Upper lobe of right lung (tissue), 1 donor: ENCODE measurements at places on chromosomes 1 and 21. TPM values are rescaled to one million over a fixed set of nuclear protein-coding genes. Genes with fewer than 3 reads are reported as not detected.

GRCh38 chr1:183685112-183685713 lies 32.1 kb upstream of the APOBEC4 start:
- H3K4me1 ChIP-seq: no peaks in the 10 kb centered on the region
- no peaks in the 10 kb centered on the region for H3K27me3 ChIP-seq
- no peak for DNase-seq
- H3K36me3 ChIP-seq: no peaks in the 10 kb centered on the region

- peak overlapping the region; percentile 98 for H3K27ac ChIP-seq
- DNase-seq: no peak
- H3K27me3 ChIP-seq: no peaks in the 10 kb centered on the region
- peak overlapping the region; percentile 90 for H3K4me3 ChIP-seq
- no peaks in the 10 kb centered on the region for H3K36me3 ChIP-seq
Measured at GRCh38 chr1:10211805-10212410, 1.5 kb downstream of the KIF1B start.

DNA sequence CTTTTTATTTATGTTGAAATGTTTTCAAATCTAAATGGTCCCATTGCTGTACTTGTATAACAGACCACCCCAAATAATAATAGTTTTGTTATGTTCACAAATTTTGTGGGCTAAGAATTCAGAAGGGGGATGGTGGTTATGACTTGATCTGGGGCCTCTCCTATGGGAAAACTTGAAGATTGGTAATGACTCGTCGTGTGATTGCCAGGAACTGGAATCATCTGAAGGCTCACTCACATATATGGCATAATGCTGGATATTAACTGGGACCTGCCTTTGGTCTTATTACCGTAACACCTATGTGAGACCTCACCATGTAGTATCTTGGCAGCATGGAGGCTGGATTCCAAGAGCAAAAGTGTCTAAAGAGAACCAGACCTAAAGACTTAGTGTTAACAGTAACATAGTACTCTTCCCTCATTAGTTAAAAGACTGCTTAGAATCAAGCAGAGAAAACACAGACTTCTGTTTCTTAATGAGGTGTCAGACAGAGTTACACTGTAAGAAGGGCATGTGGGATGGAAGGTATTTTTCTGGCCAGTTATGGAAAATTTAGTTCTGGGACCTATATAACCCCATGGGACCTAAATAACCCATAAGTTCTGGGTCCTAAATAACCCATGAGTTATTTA lies 11.9 kb downstream of the LYPLAL1 start:
- H3K27ac ChIP-seq: no peak overlapping the region
- H3K4me1 ChIP-seq: peaks cover 22% of the 10 kb centered on the region
- no peaks in the 10 kb centered on the region for H3K27me3 ChIP-seq
- no peak overlapping the region for H3K4me3 ChIP-seq
- DNase-seq: no peak
- peaks cover 12% of the 10 kb centered on the region for H3K36me3 ChIP-seq

DNA sequence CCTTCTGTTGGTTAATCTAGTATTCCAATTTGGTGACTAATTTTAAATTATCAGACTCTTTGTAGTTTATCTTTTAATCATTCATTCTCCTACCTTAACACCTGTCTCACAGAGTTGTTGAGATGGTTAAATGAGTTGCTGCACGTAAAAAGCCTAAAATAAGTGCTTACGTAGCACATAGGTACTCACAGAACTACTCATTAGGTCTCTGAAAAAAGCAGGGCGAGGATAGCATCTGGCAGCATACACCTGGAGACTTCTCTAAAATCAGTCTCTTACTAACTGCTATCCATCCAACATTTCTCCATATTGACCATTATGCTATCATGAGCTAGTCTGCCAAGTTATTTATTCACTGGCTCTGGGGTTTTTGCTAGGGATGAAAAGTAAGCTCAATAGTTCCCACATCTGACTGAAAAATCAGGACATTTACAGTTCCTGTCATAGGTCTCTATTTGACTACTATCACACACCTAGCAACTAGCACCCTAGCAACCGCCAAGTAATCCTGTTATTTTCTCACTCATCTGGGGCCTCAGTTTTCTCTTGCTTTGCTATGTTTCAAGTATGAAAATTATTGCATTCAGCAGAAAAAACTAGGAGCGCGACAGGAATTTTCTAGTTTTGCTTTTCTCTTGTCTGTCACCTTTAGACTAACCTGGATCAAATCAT lies 11.2 kb downstream of the CSDE1 start:
- no peak overlapping the region for H3K27ac ChIP-seq
- H3K4me3 ChIP-seq: no peak overlapping the region
- no peak for DNase-seq
- H3K27me3 ChIP-seq: no peaks in the 10 kb centered on the region

- DNase-seq: no peak
- H3K4me1 ChIP-seq: no peaks in the 10 kb centered on the region
- no peaks in the 10 kb centered on the region for H3K36me3 ChIP-seq
- H3K4me3 ChIP-seq: no peak overlapping the region
- no peaks in the 10 kb centered on the region for H3K27me3 ChIP-seq
Measured at GRCh38 chr1:157388057-157388456, 164.3 kb downstream of the FCRL5 start.

DNA sequence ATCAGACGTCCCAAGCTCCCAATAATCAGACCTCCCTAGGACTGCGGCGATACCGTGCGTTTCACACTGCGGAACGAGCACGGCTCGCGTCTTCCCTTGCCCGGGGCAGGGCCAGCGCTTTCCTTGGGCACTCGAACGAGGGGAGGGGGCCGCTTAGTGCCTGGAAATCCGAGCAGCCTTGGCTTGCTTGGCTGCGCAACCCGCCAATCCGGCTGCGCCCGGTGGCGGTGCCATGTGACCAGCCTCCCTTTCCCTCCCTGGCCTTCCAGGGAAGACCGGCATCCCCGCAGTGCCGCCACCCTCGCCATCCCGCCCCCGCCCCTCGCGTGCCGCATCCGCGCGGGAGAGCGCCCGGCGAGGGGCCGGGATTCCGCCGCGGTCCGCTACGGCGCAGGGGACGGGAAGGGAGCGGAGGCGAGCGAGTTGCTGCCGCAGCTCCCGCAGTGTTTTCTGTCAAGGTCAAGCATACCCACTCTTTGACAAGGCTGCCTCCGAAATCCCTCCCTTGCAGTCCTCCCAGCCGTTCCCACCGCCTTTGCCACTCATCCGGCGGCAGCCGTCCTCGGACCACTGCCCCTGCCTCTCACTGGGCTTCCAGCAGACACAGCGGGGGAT lies 8.3 kb upstream of the RNF19B start:
- H3K27ac ChIP-seq: peak overlapping the region; percentile 72
- peak overlapping the region; percentile 60 for H3K4me3 ChIP-seq
- no peaks in the 10 kb centered on the region for H3K27me3 ChIP-seq
- H3K36me3 ChIP-seq: no peaks in the 10 kb centered on the region

DNA sequence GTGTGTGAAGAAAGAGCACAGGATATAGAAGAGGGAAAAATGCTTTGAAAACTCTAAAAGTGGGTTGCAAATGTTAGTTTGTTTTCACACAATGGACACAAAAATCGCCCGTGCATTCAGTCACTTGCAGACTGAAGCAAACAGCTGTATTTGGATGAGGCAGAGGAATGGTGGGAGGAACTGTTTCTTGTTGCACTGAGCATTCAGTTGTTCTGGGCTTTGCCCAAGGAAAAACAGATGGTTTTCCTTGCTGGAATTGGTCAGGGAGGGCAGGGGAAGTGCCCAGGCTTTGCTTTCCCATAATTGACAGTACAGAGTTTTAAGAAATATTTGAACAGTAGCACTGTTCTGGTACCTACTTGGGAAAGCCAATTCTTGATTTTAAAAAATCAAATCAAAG lies 19.5 kb upstream of the WARS2 start:
- H3K27ac ChIP-seq: no peak overlapping the region
- peaks cover 22% of the 10 kb centered on the region for H3K36me3 ChIP-seq
- no peaks in the 10 kb centered on the region for H3K27me3 ChIP-seq
- no peak for DNase-seq

- no peak overlapping the region for H3K4me3 ChIP-seq
- no peaks in the 10 kb centered on the region for H3K36me3 ChIP-seq
- H3K27me3 ChIP-seq: no peaks in the 10 kb centered on the region
Measured at GRCh38 chr1:11525151-11525505, 46.2 kb downstream of the DISP3 start.

DNA sequence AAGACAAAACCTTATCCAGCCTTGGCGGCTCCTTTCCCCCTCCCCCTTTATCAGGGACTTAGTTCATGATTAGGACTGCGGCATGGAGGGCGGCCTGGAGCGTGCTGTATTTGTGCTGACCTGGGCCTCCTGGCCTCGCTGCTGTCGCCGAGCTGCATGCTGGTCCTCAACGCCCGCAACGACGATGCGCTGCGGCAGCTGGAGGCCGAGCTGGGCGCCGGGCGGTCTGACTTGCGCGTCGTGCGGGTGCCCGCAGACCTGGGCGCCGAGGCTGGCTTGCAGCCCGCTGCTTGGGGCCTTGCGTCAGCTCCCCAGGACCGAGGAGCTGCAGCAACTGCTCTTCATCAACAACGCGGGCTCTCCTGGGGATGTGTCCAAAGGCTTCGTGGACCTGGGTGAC lies 70.9 kb downstream of the TM2D1 start:
- H3K4me3 ChIP-seq: no peak overlapping the region
- H3K4me1 ChIP-seq: no peaks in the 10 kb centered on the region
- no peak overlapping the region for H3K27ac ChIP-seq
- no peaks in the 10 kb centered on the region for H3K36me3 ChIP-seq
- no peak for DNase-seq
- H3K27me3 ChIP-seq: no peaks in the 10 kb centered on the region

- no peak for DNase-seq
- H3K36me3 ChIP-seq: no peaks in the 10 kb centered on the region
- no peak overlapping the region for H3K27ac ChIP-seq
- no peak overlapping the region for H3K4me3 ChIP-seq
Measured at GRCh38 chr1:222284466-222284865, 263.4 kb downstream of the HHIPL2 start.

DNA sequence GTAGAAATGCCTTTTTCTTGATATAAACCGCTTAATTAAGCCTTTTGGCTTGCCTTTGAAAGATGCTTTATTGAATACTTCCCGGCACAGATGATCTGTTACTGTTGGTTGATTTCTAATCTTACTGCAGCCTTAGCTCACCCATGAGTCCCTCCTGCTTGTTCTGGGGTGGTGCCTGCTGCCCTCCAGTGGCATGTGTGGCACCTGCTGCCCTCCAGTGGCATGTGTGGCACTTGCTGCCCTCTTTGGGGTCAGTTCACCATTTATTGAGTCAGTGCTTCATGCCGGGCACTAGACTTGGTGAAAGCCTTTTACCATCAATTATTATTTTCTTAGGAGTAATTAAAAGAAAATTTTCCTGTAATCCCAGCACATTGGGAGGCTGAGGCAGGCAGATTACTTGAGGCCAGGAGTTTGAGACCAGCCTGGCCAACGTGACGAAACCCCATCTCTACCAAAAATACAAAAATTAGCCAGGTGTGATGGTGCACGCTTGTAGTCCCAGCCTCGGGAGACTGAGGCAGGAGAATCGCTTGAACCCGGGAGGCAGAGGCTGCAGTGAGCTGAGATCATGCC lies 54.3 kb downstream of the ADARB1 start:
- no peaks in the 10 kb centered on the region for H3K36me3 ChIP-seq
- peak; percentile 88 for DNase-seq
- H3K27ac ChIP-seq: no peak overlapping the region
- no peaks in the 10 kb centered on the region for H3K27me3 ChIP-seq
- H3K4me3 ChIP-seq: no peak overlapping the region

The KLF18 gene
- not detected for total RNA-seq

The G0S2 gene
- 36.5 TPM for total RNA-seq

The CCSAP gene
- total RNA-seq: 9.1 TPM

The AMY1A gene
- total RNA-seq: 1.6 TPM

The C1orf87 gene
- 1.7 TPM for total RNA-seq

The PLA2G2C gene
- total RNA-seq: not detected

The JAM2 gene
- total RNA-seq: 38.6 TPM
